ENCODE measurements at places on chromosomes 3 and 15.

DNA sequence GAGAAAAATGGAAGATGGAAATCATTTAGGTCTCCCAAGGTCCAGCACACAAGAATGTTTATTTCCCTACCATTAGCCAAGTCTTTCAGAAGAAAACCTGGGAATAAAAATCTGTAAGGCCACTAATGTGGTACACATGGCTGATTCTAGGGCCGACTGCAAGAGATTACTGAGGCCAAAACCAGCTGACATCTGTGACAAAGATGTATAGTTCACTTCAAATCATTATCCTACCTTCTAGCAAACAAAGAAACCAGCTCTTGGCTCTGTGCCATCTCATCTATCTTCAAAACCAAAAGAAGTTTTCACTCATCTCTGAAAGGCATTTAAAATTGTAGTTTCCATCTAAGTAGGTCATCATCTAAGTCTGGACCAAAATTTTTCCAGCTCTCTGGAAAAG, 43.9 kb downstream of the ERC2 start:
- no peak for DNase-seq

- DNase-seq: no peak
Observed at GRCh38 chr3:61162965-61163364, 88.3 kb downstream of the FHIT start.

- no peak for DNase-seq
Observed at GRCh38 chr3:189944285-189945145, 176.2 kb downstream of the P3H2 start.

- no peak for DNase-seq
Observed at GRCh38 chr3:157501863-157502262, 1.4 kb downstream of the VEPH1 start.

Data from NCI-H1092 treated with DMSO at 0.1 percent for 48 hours (cell line).